Brain pericyte (primary cell): ENCODE measurements at places on chromosomes 5 and 9.

- DNase-seq: no peak
These were observed 47.8 kb downstream of the PTTG1 start for GRCh38 chr5:160469156-160470144.

DNA sequence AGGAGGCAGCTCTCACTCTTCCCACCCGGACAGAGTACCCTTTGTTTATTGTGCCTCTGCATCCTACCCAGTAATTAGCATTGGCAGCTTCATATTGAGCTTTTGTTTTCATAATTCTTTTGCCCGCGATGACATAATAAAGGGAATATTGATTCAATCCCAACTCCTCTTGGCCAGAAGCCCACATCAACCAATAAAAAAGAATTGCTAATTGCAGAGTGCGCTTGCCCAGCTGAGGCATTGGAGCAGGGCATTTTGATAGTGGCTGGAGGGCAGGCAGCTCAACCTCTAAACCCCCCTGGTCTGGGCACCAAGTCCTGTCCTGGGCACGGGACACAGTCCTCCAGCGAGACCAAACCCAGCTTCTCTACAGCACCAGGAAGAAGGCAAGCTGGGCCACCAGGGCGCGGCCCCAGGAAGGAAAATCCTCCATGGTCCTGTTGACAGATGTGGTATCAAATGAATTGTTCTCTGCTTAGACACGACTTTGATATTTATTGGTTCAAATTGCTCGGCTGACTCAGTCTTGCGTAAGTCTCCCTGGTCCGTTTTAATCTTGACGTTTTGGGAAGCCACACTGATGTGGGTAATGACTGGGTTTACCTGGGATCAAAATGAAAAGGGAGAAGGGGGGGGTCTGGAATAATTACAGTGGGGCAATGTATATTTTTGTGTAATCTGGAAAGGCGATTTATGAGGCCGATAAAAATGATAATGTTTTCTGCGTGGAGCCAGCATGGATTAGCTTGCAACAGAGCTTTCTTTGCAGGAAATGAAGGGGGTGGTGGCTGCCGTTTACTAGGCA lies 220.7 kb upstream of the MSX2 start:
- DNase-seq: no peak

- DNase-seq: no peak
These were observed 188.8 kb downstream of the COMMD10 start for GRCh38 chr5:116273448-116274242.

GRCh38 chr5:62315376-62316175 lies 9.6 kb downstream of the KIF2A start:
- DNase-seq: no peak

GRCh38 chr9:21558615-21559401 lies 76.7 kb upstream of the IFNE start:
- no peak for DNase-seq

DNA sequence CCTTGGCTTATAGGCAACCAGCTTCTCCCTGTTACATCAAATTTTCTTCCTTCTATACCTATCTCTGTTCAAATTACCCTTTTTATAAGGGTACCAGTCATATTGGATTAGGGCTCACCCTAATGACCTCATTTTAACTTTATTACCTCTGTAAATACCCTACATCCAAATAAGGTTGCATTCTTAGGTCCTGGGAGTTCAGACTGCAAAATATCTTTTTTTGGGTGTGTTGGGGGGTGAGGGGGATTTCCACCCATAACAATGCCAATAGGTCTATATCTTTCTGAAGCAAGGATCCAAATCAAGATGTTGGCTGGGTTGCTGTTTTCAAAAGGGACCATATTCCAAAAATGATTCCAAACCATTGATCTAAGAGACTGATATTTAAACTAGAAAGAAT lies 141.7 kb downstream of the XRCC4 start:
- DNase-seq: no peak

GRCh38 chr9:18723366-18723765 lies 249.4 kb downstream of the ADAMTSL1 start:
- no peak for DNase-seq

DNA sequence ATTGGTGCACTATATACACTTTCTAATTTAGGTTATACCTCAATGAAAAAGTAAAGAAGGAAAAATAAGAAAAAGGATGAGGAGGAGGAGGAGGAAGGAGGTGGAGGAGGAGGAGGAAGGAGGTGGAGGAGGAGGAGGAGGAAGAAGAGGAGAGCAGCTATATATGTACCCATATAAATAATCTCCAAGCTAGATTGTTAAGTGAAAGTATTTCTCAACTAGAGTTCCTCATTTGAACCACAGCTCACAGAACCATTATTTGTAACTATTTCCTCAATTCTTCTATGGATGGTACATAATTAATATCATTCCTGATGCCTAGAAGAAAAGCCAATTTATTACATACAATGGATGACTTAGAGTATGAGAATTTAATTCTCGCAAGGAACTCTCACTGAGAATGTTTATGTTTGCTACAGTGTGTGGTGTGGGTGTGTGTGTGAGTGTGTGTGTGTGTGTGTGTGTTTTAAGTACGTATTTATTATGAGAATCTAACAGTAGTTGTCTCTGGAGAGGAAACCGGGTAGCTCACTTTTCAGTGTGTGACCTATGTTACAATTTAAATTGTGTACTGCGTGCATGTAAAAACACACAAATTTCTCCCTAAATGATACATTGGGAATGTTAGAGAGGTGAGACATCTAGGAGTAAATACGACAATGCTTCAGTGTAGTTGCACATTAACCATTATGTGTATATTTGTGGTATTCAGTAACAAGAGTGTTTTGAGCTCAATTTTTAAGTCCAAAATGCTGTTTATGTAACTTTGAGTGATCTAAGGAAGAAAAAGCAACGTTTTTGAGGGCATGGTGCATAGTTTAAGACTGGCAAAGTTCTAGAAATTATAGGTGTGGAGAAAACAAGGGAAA lies 20.2 kb upstream of the NREP start:
- no peak for DNase-seq

- DNase-seq: no peak
These were observed 18.6 kb downstream of the PSD2 start for GRCh38 chr5:139814191-139814601.

- no peak for DNase-seq
These were observed 396.1 kb downstream of the MAN2A1 start for GRCh38 chr5:110085826-110086225.

GRCh38 chr5:181194489-181195248 lies 10.3 kb downstream of the TRIM7 start:
- DNase-seq: no peak

- no peak for DNase-seq
These were observed 67.0 kb upstream of the KLF9 start for GRCh38 chr9:70481471-70481870.

- DNase-seq: no peak
These were observed 207.3 kb downstream of the TMEM38B start for GRCh38 chr9:105901514-105902109.

DNA sequence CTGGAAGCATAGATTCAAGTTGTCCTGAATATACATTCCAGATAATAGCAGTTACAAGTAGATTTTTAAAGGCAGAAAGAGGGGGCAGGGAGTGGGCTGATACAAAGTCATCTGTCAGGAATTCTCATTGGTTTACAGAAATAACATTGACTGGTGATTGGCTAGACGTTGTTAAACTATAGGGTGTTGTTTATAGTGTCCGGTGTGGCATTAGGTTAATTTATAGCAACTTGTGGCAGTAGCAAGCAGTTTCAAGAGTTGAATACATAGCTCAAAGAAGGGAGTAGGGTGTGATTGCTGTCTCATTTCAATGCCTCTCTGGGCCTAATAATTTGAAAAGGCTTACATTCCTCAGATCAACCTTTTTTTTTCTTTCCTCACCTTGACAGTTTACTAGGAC lies 10.7 kb upstream of the POC5 start:
- no peak for DNase-seq

GRCh38 chr5:131068076-131068475 lies 97.0 kb downstream of the HINT1 start:
- DNase-seq: no peak

GRCh38 chr9:71326360-71326759 lies 204.9 kb upstream of the TRPM3 start:
- DNase-seq: no peak

- no peak for DNase-seq
These were observed 15.8 kb downstream of the GALNT10 start for GRCh38 chr5:154206311-154206710.

DNA sequence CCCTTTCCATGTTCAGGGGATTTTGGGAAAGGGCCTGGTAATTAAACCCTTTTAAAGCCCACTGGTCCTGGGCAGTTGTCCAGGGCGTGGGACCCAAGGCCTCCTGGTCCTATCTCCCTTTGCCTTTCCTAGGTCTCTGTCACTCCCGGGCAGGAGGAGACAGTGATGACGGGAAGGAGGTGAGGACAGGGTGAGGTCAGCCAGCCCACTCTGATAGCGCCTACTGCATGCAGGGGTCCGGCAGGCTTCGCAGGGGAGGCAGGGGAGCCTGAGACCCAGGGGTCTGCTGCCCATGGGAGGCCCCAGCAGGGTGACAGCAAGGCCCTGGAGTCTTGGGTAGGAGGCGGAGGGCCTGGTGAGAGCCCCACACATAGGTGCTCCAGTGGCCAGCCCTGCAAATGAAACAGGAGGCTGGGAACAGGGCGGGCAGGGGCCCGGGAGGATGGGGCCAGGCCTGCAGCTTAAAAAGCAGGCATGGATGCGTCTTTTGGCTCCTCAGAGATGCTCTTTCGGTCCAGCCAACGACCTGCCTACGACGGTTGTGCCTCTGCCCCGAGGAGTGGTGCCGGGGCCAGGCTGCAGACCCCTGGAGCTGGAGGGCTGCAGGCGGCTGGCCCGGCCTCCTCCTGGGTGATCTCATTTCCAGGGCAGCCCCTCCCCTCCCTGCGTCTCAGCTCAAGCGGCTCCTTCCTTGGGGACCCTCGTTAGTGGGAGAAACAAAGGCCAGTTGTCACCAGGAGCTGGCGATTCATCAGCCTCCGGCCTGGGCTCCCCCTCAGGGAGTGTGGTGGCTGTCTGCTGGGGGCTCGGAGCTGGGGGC lies 6.7 kb upstream of the RXRA start:
- no peak for DNase-seq

GRCh38 chr5:172093559-172093958 lies 87.1 kb upstream of the FBXW11 start:
- no peak for DNase-seq

DNA sequence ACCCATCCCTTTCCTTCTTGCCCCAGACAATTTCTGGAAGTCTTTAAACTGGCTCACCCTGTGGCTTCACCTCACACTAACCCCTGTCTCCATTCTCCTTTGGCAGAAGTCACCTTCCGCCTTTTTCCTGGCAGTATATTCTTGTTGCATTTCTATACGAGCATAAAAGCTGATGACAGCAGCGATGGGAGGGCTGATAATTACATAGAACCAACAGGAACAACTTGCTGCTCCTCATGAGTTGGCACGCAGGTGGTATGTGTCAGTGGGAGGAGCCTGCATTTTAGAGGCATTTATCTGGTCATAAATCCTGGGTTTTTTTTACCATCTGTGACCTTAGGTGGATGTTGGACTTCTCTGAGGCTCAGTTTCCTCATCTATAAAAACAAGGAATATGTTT lies 61.4 kb upstream of the CKMT2 start:
- DNase-seq: no peak

GRCh38 chr5:128736553-128736952 lies 198.5 kb upstream of the FBN2 start:
- no peak for DNase-seq

DNA sequence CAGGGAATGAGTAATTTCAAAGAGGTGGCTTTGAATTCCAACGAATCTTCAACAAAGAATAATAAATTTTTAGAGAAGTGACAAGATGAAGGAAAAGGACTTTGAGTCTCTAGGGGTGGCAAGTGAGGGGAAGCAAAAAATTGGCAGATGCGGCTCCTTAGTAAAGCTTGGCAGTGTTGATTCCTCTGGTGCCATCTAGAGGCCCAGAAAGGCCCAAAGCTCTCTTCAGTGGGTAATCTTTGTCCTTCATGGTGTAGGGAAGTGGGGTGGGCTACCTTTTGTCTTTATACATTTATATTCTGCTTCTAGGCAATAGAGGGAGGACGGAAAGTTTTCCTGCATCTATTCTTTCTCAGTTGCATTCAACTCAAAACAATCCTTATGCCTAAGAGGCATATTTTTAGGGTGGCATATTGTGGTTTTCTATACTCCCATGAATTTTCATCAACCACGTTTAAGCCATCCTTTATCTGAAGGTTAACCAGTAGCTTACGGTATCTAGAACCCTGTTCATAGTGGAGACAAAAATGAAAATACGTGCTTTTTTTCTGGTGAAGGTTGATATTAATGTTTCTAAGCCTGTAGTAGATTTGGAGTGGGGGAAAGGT lies 17.5 kb upstream of the ROPN1L start:
- no peak for DNase-seq

GRCh38 chr9:26983340-26983739 lies 22.1 kb downstream of the LRRC19 start:
- no peak for DNase-seq

DNA sequence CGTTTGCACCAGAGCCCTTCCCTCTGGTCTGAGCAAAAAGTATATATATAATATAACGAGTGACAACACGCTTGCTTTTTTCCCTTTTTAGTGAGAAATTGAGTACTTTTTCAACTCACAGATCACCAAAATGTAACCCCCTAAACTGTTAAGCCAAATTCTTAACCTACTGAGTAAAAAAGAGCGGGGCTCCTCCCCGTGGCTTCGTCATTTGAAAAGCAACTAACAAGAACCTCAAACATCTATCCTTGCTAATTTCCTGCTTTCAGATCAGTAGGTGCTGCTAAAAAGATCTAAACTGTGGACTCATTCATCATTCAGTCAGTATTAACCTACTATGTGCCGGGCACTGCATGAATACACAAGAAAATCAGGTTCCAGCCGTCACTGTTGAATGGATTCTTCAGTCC lies 1.0 kb upstream of the PTBP3 start:
- no peak for DNase-seq

- no peak for DNase-seq
These were observed 35.9 kb upstream of the GRPEL2 start for GRCh38 chr5:149309354-149309753.

- DNase-seq: peak; percentile 94
These were observed 32.9 kb upstream of the STXBP1 start for GRCh38 chr9:127578952-127579853.

DNA sequence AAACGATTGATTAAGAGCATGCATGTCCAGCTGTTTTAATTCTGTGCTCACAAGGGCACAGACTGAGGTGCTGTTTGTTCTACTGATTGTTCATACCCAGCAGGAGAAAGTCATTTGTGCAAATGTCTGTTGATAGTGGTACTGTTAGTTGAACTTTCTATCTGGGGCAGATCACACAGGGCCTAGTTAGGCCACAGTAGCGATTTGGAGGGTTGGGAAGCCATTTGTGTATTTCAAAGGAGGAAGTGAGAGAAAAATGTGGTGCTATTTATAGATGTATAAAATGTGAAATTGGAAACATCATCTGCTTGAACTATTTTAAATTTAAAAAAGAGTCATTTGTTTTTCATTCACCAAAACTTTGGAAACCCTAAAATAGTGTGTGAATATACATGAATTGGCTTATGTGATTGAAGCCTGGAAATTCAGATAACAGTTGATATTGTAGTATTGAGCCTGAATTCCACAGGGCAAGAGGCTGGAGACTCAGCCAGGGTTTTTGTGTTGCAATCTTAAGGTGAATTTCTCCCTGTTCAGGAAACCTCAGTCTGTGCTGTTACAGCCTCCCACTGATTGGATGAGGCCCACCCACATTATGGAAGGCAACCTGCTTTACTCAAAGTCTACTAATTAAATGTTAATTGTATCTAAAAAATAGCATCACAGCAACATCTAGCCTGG lies 162.0 kb upstream of the CDKN2B start:
- DNase-seq: no peak
